Stimulated activated CD4-positive, alpha-beta T cell treated with anti-CD3 and anti-CD28 coated beads, TNF-alpha, amount 100 ng/mL, for 24 hours (primary cell): ENCODE measurements at places on chromosomes 3 and 15.
A peak's percentile ranks its signal among the peaks of the same experiment; 100 is the strongest.

GRCh38 chr15:92808598-92809063 lies 91.5 kb upstream of the CHD2 start:
- DNase-seq, result no peak

DNA sequence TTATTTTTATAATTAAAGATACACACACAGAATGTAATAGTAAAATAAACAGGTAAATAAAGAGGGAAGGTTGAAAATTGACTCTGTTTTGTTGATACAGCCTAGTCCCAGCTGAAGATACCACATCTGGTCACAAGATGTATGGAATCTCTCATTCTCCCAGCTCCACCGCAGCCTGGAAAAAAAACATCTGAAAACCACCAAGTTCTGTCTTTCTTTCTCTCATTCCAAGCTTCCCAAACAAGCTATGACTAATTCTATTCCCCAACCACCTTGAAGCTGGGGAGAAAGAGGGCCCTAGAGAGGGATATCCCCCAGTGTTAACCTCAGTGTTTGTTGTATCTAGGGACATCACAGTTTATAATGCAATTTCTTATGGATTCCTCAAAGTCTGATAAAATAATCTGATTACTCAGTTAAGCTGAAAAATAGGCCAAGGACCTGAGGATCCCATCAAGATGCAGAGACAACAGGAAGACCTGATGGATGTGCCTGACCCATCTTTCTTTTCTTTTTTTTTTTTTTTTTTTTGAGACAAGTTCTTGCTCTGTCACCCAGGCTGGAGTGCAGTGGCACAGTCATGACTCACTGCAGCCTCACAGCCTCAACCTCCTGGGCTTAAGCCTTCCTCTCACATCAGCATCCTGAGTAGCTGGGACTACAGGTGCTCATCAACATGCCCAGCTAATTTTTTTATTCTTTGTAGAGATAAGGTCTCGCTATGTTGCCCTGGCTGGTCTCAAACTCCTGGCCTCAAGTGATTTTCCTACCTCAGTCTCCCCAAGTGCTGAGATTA lies 38.1 kb downstream of the SRGAP3 start:
- DNase-seq, result peak; percentile 7

DNA sequence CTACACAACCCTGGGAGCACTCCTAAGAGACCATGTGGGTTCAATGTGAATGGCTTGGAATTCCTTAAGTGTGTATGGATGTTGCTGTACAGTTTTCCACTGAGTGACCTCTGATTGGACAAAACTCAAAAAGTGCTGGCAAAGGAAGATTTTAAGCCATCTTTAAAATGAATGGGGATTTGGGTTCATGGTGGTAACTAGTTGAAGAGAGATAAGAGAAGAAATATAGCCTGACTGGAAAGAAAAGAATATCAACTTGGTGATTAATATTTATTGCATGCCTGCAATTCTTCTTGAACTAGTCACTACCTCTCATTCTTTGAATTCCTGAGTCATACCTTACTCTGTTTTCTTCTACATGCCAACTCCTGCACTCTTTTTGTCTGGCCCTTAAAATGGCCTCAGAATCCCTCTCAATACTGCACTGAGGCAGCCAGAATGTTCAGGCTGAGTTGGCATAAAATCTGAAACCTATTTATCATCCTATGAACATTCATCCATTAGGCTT lies 124.7 kb downstream of the RPL22L1 start:
- DNase-seq, result no peak

DNA sequence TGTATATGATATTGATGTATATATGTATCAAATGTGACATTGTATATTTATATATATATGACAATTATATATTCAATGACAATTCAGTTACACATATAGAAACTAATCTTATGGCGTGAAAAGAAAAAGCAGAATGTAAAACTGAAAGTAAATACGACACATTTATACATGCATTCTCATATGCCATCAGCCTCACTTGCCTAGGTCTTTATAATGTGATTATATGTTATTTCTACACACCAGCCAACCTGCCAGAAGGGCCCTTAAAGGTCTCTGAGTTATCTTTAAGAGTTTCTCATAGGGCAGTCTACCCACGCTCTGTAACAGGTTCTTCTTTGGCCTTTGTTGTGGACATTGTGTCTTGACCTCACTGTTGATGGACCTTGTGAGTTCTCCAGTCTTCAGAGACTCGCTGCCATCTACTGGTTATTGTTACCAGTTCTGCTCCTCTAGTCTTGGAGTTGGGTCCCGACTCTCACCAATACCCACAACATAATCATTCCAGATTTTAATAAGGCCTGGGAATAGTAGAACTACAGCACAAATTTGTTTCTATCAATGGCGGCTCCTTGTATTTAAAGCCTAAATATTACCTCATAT lies 371.5 kb upstream of the GOLIM4 start:
- DNase-seq, result no peak

DNA sequence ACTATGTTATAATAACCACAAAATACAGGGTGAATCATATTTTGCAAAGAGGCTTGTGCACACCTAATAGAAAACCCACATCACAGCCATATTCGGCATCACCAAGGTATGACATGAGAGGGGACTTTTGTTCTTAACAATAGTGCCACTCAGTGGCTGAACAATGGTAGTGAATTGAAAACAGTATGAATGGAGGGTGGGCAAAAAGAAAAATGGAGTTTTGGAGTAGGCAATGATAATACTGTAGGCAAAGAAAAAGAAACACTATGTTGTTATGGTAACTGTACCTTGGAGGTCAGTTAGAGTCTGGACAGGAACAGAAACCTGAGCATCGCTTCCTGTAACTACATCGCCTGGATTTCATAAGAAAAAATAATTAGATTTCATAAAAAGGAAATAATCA lies 348.6 kb downstream of the PLCL2 start:
- DNase-seq, result peak; percentile 21

- DNase-seq, result no peak
These were observed 41.9 kb downstream of the CCDC12 start for GRCh38 chr3:46934498-46935167.

DNA sequence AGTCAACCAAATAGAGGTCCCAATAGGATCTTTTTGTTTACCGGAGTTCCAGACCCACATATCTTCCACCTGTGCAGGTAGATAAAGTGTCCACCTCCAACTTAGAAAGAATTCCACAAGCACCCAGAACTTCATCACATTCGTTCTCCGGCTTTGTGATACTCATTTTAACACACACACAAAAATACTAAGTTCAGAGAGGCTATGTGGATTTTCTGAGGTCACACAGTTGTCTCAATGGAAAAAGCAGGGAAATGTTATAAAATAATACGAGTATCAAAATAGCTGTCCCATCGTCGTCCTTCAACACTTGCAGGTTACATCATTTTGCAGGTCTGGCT lies 137.5 kb downstream of the TMCO5A start:
- no peak for DNase-seq

- no peak for DNase-seq
These were observed 33.3 kb downstream of the SLC24A1 start for GRCh38 chr15:65655026-65655425.

DNA sequence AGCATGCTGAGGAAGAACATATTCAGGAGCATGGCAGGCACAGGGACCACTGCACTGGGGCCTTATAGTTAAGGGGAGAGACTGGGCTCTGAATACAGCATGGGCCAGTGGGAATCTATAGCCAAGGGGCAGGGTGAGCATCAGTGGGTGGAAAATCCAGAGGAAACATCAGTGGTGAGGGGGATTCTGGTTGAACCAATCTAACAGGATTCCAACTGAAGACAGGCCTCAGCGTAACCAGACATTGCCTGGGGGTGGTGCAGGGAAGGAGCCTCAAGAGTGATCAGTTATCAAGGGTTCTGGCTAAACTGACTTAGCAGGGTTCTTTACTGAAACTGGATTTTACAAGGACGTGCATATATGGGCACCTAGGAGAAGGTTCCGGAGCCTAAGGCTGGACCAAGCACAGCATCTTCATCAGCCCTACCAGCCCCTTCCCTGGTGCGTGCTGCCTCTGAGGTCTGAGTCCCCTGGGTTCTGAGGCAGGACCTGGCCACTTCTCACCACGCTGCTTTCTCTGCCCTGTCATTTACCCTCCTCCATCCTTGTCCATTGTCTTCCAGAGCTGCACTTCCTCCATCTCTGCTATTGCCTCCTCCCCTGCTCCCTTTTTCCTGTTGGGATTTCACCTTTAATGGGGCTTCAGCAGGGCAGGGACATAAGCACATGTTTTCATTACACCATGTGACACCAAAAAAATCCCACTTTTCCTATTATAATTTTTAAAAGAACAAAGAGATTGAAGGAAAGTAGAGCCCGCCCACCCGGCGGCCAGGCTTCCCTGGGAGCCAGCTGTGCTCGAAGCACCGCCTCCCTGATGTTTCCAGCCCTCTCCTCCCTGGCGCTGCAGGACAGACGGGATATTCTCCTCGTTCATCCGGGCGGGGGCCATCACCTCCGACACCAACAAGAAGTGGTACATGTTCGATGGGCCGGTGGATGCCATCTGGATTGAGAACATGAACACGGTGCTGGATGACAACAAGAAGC lies 52.1 kb downstream of the DNAH1 start:
- DNase-seq, result no peak

DNA sequence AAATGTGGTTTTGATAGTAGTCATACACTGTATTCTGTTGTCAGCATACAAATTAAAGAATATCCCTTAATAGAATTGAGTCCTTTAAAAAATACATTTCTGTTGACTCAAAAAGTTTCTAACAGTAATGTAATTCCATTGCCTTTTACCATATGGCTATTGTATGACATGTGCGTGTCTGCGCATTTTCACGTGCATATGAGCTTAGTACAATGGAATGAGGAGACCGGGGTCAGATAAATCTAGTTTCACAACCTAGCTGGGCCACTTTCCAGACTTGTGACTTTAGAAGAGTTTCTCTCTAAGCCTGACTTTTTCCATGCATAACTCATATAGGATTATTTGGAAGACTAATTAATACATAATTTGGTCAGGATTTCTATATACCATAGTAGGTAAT lies 38.7 kb downstream of the ZBTB38 start:
- DNase-seq, result no peak

DNA sequence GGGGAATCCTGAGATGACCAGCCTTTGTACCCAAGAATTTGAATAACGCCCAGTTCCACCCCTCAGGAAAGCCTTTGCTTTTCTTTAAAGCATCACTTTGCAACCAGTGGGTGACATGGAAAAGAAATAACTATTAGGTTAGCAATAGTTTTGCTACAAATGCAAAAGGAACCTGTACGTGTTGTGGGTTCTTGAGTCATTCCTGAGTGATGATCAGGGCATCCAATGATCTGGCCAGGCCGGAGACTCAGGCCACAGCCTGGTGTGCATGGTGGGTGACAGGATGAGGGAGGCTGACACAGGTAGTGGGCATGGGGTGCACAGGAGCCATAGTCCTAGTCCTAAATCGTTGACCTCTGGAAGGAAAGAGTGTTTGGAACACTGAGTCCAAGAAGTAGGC lies 321.4 kb upstream of the IL12A start:
- DNase-seq, result no peak

- DNase-seq, result no peak
These were observed 2.2 kb downstream of the IGF1R start for GRCh38 chr15:98650417-98651035.

GRCh38 chr3:104873331-104873730 lies 493.4 kb upstream of the ALCAM start:
- DNase-seq, result no peak

GRCh38 chr3:43369404-43370292 lies 83.3 kb downstream of the SNRK start:
- DNase-seq, result no peak

- DNase-seq, result no peak
These were observed 33.6 kb upstream of the OCA2 start for GRCh38 chr15:28132524-28133275.

DNA sequence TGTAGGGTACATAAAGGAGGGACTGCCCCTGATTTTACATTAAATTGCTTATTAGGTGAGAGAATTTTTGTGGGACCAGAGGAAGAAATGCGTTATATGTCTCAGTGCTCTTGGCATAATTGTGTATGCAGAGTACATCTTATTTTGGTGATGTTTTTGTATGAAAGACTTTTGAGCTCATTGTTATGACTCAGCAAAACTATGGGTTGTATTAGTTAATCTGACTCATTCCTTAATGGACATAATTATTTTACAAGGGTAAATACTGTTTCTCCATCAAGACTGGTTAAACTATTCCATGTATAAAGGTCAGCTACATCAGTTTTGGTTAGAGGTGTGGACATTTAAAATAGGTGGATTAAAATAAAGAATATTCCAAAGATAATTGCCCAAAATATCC lies 156.8 kb downstream of the ALCAM start:
- DNase-seq, result no peak
